ENCODE measurements at places on chromosomes 16 and 17.

DNA sequence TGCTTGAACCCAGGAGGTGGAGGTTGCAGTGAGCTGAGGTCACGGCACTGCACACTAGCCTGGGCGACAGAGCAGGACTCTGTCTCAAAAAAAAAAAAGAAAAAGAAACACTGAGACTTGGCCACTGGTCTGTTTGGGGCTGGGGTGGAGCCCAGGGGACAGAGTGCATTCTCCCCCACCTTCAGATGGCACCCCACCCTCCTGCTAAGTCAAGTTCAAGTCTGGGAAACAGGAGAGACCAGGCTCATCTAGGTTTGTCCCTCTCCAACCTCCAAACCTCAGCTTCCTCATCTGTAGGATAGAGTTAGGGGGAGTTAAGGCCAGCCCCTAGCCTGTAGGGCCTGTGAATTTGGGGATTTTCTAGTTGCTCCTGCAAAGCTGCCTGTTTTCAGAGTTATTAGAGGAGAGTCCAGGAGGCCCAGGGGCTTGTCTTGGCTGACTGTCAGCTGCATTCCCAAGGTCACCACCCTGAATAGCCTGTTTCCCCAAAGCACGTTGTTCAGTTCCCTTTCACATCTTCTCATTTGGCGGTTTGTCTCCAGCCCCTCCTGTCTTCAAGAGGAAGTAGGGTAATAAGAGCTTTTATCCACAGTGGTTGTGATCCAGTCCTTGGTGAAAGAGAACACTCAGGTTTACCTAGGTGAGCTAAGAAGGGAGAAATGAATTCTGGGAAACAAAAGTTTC lies 2.2 kb downstream of the MT3 start:
- DNase-seq: no peak

DNA sequence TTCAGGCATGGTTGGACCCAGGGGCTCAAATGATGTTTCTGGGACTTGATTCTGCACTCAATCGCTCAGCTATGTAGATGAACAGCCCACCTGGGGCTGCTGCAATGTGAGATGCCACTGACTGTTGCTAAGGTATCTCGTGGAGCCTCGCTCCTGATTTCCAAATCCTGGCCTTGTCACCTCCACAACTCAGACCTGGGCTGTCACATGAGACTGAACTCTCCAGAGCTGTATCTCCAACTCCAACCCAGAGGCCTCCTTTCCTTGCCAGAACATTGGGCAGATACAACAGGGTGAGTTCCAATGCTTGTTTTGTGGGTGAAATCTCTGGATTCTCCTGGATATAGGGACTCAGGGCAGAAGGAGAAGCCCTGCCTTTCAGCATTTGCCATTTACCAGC lies 79.5 kb downstream of the GNAO1 start:
- no peak for DNase-seq

- DNase-seq: no peak
Observed at GRCh38 chr16:23608194-23608593, 12.1 kb upstream of the NDUFAB1 start.

GRCh38 chr16:61945511-61945910 lies 90.7 kb downstream of the CDH8 start:
- DNase-seq: no peak

- DNase-seq: no peak
Observed at GRCh38 chr17:57570724-57571344, 174.3 kb downstream of the CCDC182 start.

DNA sequence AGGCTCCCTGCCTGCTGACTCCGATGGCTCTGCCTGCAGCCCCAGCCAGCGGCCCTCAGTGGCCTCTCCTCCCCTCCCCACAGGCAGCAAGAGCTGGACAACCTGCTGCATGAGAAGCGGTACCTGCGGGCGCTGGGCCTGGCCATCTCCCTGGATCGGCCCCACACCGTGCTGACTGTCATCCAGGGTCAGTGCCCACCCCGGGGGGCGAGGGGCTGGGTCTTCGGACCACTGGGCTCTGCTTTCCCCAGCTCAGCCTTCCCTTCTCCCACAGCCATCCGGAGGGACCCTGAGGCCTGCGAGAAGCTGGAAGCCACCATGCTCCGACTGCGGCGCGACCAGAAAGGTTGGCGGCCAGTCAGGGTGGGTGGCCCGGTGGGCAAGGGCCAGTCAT lies 3.4 kb downstream of the NOXO1 start:
- DNase-seq: no peak

DNA sequence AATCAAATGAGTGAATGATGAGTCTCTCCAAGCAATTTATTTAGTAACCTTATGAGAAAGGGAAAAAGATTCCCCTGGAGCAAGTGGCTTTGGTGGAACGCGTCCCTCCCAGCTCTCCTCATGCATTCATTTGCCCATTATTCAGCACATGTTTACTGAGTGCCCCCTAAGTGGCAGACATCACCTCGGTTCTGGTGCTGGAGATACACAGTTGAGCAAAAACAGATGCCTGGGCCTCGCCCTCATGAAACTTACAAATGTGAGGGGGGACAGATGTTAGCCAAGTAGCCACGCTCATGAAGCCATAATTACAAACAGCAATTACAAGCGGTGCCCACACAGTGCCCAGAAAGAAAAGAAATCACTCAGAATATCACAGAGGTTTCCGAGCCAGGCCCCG lies 45.1 kb upstream of the CIBAR2 start:
- DNase-seq: no peak

DNA sequence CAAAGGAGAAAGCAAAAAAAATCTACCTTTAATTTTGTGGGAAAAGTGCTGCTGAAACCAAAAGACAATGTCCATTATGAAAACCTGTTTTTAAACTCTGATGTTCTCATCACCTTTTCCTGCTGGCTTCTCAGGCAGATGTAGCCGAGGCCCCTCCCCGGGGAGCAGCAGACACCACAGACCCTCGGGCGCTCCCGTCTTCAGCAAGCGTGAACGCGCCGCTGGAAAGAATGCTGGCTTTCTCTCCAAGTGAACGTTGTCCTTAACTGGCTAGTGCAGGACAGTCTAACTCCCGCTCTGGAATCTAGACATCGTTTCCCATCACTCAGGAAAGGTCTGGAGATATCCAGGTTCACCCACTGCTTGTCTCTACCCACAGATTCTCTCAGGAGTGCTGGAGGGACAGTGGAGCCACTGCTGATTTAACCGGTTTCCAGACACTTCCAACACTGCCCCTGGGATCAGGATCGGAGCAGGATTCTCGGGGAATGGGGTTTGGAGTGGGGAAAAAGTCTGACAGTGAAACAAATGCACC lies 211.2 kb downstream of the RBFOX3 start:
- no peak for DNase-seq

- no peak for DNase-seq
Observed at GRCh38 chr16:72894293-72895151, 153.4 kb downstream of the ZFHX3 start.

GRCh38 chr16:89334050-89334449 lies 116.5 kb downstream of the ZNF778 start:
- DNase-seq: no peak

GRCh38 chr17:81076141-81076679 lies 41.3 kb downstream of the BAIAP2 start:
- no peak for DNase-seq

DNA sequence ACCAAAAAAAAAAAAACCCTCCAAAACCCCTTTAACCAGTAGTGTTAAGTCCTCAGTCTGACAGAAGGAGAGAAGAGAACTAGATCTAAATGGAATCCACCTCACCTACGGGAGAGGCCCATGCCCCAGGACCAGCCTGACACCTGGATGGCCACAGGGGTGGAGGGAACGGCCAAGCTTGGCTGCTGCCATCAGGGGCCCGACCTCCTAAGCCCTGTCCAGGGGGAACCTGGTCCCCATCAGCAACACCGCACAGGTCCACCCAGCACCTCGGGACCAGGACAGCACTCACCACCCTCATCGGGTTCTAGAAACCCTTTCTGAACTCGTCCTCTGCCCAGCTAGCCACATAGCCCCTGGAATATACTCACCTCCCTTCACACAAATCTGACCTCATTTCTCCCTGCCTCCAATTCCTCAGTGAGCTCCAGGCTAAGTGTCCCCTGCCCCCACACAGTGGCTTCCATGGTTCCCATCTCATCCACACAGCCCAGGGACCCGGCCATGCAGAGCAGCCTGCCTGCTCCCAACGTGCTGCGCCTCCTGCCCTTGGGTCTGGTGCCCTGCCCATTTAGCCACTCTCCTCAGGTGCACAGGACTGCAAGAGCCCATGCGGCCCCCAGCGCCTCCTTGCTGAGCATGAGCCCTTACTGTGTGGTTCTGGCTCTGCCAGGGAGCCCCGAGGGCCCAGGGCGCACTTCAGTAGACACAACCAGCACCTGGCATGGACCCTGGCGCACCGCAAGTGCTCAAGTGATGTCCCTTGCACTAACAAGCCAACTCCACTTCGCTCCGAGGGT lies 18.3 kb upstream of the CYTH1 start:
- no peak for DNase-seq

Data from activated T-cell treated with anti-CD3 and anti-CD28 coated beads, Interleukin-2, amount 50 U/mL, for 48 hours (primary cell).